ENCODE measurements at places on chromosomes 4 and X.

GRCh38 chr4:158835226-158836001, 66.6 kb downstream of the FNIP2 start:
- DNase-seq: no peak

DNA sequence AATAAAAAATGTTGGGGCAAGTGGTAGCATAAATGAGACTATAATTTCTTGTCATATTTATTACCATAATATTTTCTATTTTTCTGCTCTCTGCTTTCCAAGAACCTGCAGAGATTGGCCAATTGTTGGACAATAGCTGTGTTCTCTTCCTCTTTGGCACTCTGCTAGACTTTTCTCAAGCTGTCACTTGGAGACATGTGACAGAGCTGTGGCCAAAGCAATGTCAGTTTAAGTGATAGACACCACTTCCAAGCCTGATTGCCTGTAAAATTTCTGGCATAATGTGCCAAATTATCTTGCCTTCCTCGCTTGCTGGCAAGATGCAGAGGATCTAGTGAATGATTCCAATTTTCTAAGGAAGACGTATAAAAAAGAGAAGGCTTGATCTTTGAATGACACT, 162.2 kb upstream of the NDST4 start:
- DNase-seq: no peak

- no peak for DNase-seq
Observed at GRCh38 chr4:121330180-121330665, 50.6 kb downstream of the QRFPR start.

- peak; percentile 21 for DNase-seq
Observed at GRCh38 chrX:153438532-153438931, 7.3 kb downstream of the TREX2 start.

- no peak for DNase-seq
Observed at GRCh38 chr4:156196722-156197121, 243.1 kb upstream of the CTSO start.

DNA sequence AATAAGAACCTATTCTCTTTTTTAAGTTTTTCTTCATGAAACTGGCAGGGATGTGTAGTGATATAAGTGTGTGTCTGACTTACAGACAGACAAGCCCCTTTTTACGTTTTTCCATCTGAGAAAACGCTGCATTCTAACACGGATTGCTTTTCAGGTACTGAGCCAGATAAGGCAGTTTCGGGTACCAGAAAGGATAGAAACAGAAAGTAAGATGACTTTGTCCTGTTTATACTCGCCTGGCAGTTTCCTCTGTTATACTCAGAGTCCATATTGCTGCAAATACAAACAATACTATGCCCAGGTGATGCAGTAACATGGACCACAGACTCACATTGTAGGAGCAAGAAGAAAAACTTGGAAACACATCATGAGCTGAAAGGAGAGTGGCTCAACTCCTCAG, 2320.6 kb upstream of the AGA start:
- DNase-seq: no peak

DNA sequence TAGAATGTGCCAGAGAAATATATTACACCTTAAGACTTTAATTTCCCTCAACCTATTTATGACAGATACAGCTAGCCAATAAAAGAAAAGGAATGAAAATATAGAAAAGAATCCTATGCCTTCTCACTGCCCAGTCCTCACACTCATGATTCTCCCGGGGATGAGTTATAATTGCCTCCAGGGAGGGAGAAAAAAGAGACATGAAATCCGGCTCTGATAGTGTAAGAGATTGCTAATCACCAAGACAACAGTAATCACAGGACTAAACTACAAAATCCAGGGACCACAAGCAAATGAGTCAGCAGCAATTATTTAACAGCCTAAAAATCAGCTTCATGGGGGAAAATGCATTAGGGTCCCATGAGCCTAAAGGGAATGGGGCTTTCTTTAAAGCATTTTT, 95.9 kb upstream of the DUSP21 start:
- DNase-seq: peak; percentile 30

DNA sequence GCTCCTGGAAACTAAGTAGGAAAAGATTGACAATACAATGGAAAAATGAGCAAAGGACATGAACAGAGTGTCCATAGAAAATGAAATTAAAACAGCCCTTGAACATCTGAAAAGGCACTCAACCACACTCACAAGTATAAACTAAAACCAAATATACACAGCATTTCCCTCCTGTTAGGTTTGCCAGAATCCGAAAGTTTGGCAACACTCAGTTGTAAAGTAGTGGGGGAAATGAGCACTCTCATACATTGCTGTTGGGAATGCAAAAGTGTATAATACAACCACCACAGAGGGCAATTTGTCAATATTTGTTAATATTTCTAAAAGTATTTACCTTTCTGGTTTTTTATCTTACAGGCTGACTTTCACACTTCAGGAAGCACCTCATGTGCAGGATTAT, 84.2 kb upstream of the TMEM164 start:
- DNase-seq: no peak

DNA sequence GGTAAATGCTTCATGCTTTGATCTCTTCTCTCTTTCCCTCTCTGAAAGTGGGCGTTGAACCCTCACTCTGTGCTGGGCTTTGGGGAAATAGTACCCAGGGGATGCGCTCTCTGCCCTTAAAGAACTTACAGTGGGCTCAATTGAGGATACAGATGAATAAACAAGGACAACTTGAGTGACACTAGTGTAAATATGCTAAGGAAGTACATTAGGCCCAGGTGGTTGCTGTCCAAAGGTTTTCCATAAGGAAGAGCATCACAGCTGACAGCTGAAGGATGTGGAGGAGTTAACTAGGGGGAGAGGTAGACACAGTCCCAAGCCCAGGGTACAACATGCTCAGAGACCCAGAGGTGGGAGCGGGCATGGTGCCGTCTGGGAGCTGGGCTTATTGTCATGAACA, 49.4 kb downstream of the TENM3 start:
- DNase-seq: no peak

GRCh38 chr4:38160487-38161207, 200.4 kb downstream of the PTTG2 start:
- peak; percentile 70 for DNase-seq

GRCh38 chr4:124487651-124488050, 224.9 kb downstream of the ANKRD50 start:
- no peak for DNase-seq

DNA sequence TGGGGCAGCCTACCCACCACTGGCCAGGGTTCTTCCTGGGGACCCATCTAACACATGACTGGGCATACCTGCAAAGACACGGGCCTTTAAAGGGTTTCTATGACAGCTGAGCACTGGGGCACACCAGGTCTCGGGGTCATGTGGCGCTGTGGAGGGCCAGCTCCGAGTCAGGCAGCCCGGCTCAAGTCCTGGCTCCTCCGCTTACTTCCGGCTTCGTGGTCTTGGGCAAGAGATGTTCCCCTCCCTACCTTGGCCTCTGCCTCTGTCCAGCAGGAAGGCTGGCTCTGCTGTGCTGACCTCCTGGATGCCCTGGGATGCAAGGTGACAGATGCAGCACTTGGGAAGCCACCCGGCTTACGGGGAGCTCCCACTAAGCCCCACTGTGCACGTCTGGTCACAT, 37.6 kb downstream of the HTRA3 start:
- no peak for DNase-seq

DNA sequence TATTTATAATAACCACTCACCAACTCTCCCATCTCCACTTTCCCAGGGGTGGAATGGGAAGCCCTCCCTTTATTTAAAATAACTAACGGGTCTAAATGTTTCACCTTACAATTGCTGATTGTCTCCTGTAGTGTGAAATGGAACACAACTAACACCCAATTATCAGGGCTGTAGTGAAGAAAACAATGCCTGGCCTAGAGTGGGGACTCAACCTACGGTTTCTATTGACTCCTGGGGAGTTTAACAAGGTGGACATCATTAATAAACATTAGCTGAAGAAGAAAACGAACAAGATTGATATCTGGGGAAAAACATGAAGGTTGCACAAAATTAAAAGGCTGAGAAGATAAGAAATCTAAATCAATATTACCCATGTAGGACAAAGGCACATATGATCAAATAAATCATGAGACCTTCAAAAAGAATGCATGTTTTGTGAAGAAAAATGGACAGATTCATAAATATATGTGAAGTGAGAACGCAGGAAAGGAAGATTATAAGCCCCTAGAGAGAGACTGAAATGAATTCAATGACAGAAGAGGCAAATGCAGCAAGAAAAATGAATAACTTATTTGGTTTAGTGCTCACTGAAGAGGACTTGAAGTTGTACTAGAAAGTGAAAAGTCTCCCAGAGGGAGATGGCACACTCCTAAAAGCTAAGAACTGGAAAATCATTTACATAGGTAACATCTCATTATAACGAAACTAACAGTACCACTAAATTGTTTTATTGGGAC, 593.0 kb upstream of the AADAT start:
- DNase-seq: no peak

DNA sequence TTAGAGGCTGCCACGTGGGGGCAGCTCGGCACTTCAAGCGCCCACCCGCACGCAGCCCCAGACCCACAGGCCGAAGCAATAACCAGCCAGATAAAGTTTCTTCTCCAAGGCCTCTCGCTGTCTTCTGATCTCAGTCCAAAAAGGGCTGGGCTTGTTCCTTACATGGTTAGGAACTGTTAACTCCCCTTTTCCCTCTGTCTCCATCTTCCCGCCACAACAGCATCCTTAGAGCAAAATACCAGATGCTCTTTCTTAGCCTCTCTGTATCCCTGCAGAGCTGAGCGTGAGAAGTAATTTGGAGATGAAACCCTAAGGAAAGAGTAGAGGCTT, 23.4 kb upstream of the KIAA1210 start:
- DNase-seq: no peak

- DNase-seq: no peak
Observed at GRCh38 chrX:70172221-70172620, 5.1 kb upstream of the DGAT2L6 start.

DNA sequence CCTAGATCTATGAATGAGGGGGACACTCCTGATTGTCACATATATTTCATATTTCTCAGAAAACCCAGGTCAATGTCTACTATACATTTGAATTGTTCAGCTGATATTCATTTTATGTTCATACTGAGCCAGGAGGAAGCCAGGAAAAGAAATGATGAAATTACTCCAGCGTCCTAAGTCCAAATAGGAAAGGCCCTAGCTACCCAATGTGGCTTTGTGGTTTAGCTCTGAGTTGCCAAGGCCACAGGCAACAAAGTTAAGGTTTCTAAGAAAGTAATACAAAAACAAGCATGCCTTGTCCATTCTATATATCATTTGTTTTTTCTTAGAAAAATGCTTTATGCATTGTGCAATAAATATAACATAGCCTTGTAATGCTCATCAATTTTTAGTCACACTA, 4.5 kb upstream of the CSN2 start:
- no peak for DNase-seq

DNA sequence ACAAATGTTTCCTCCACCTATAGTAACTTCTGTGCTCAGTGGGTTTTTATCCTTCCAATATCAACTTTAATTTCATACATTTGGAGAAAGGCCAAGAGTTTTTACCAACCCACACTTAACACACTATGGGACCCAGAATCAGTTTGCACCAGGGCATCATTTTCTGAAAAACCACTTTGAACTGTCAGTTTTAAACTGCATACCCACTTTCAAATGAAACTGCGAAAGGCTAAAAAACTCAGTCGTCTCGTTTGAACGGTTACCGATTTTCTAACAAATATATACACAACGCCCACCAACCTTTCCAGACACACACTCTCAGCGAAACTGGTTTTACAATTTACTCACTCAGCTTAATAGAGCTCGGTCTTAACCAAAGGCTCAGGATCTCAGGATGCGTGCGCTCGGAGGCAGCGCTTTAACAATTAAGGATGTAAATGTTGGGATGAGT, 376 bp downstream of the ABCG2 start:
- peak; percentile 54 for DNase-seq
